Stimulated activated CD8-positive, alpha-beta memory T cell treated with anti-CD3 and anti-CD28 coated beads, Interleukin-7, amount 100 ng/mL, for 1 hour (primary cell): ENCODE measurements at places on chromosomes 4 and X.

- no peak for DNase-seq
Observed at GRCh38 chr4:177427192-177427591, 15.0 kb downstream of the AGA start.

- DNase-seq = no peak
Observed at GRCh38 chrX:115356369-115356768, 66.9 kb downstream of the LUZP4 start.

DNA sequence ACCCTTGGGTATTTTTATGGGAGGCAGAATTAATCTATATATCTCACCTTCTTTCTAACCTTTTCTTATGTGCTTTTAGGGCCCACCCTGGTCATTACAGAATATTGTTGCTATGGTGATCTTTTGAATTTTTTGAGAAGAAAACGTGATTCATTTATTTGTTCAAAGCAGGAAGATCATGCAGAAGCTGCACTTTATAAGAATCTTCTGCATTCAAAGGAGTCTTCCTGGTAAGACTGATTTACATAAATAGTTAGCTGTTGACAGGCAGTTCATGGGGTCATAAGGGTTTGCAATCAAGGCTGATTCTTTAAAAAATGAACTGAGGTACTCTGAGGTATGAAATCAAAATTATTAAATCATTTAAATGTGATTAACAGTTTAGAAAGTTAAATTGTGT lies 71.5 kb downstream of the KIT start:
- no peak for DNase-seq

DNA sequence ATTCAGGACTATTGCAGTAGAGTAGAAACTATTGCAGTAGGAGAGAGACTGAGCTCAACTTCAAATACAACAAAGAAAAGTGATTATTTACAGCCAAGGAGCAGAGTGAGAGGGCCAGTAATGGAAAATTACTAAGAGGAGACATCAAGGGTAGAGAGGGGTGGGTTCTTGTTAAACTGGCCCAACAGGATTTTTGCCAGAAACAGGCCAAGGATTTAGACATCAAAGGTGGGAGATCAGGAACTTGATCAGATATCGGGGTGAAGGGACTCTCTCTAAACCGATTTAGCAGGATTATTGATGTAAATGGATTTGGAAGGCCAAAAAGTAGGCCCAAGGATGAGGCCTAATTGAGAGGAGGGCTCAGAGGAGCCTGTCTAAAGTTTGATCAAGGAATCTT lies 64.8 kb downstream of the IRS4 start:
- DNase-seq = no peak

GRCh38 chrX:102126863-102127262 lies 1.4 kb downstream of the TCEAL2 start:
- DNase-seq = no peak

DNA sequence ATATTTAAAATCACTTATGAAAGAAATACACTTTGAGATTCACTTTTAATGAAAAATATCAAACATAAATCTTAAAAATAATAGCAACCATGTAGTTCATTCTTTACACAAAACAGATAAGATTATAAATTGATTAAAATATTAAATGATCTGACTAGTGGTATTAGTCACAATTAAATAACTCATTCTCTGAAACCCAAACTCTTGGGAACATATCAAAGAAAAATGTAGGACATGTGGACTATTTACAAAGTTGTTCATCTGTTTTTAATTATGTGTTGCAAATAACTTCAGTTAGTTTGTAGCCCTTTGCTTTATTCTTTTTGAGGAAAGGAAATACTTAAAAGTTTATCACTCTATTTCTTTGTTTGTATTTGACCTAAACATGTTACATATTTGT lies 9.5 kb upstream of the GUCY1A1 start:
- no peak for DNase-seq

DNA sequence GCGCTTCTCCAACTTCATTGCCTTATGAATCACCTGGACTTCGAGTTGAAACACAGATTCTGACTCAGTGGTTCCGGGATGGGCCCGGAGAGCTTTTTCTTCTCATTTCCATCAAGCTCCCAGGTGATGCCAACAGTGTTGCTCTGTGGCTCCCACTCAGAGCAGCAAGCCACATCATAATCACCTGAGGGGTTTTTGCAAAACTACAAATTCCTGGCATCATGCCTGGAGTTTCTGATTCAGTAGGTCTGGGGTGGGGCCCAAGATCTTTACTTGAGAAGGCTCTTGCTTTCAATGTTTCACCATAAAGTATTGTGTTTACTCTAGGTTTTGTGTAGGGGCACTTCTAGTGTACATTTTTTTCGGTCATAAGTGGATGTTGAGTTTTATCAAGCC lies 7.0 kb downstream of the MTM1 start:
- DNase-seq = no peak

- no peak for DNase-seq
Observed at GRCh38 chr4:84317513-84317912, 181.6 kb downstream of the NKX6-1 start.
